ENCODE measurements at places on chromosomes 6 and 20.
A peak's percentile ranks its signal among the peaks of the same experiment; 100 is the strongest.

- no peak for DNase-seq
These were observed 2.1 kb upstream of the HIVEP1 start for GRCh38 chr6:12009876-12010634.

- no peak for DNase-seq
These were observed 50.0 kb downstream of the IL20RA start for GRCh38 chr6:136994782-136995181.

DNA sequence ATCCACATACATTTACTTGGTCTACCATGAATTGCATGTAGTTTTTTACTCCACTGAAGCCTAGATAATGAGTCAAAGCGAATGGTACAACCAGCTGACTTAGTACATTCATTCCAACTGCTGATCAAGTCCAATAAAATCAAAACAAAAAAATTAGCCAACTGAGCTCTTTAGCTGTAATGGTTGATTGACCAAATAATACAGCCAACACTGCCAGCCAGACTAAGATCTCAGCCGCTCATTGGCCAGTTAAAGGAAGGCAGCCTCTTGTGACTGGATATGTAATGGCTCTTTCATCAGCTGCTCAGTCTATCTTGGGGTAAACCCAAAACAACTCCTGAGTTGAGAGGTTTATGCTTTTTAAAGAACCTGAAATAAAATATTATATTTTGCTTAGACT is 204.3 kb upstream of the RSPO3 start:
- no peak for DNase-seq

GRCh38 chr20:37265152-37265551 is 3.5 kb upstream of the GHRH start:
- no peak for DNase-seq

- DNase-seq: peak; percentile 25
These were observed 882 bp upstream of the FAM184A start for GRCh38 chr6:119079283-119079809.

Data from brain pericyte (primary cell).